ENCODE measurements at places on chromosomes 2 and 18.

GRCh38 chr2:233938676-233939370, 21.6 kb downstream of the TRPM8 start:
- DNase-seq, result no peak

DNA sequence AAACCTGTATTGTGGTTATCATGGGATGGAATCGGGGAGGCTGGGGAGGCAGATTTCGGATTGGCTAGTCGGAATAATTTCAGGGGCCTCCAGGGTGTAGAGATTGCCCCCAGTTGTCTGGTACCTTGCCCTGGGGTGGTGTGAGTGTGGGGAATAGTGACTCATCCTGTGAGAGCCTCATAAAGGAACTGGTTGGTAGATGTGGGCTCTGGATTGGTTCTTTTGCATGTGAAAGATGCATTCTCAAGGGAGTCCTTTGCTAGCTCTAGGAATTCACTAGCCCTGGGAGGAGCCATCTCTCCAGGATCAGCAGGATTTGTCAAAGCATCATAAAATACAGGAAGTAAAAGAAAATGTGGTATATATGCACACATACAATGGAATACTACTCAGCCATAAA, 331.6 kb downstream of the SETBP1 start:
- DNase-seq, result no peak

GRCh38 chr2:83850071-83850725, 608.9 kb downstream of the SUCLG1 start:
- no peak for DNase-seq

DNA sequence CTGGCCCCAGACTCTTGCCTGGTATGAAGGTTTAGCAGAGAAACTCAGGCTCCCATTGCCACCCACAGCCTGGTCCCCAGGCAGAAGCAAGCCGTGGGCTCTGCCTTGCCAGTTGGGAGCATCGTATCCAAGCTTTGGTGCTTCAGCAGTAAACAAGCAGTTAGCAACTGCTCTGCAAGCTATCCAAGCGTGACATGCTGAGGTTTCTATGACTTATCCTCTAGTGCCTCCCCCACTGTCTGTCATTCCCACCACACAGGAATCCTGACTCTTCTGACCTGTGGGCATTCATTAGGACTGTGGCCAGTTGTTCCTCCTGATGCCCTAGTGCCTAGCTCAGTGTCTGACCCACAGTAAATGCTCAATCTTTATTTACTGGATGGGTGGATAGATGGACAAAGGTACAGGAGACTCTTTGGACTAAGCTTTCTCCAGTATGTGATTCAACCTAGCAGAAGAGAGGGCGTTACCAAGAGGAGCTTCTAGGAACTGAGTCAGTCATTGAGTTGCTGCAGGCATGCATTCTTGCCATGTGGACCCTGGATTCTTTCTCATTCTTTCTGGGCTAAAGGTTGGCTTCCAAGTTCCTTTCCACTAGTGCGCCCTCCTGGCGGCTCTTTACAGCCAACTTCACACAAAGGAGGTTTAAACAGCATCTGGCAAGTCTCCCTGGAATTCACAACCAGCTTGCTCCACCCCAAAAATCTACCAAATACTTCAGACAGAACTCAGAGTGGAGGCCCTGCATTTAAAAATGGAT, 40.6 kb upstream of the MRPL19 start:
- no peak for DNase-seq
